ENCODE measurements at places on chromosomes 6 and 20.

- no peak for DNase-seq
Measured at GRCh38 chr6:82989736-82990290, 75.8 kb downstream of the UBE3D start.

DNA sequence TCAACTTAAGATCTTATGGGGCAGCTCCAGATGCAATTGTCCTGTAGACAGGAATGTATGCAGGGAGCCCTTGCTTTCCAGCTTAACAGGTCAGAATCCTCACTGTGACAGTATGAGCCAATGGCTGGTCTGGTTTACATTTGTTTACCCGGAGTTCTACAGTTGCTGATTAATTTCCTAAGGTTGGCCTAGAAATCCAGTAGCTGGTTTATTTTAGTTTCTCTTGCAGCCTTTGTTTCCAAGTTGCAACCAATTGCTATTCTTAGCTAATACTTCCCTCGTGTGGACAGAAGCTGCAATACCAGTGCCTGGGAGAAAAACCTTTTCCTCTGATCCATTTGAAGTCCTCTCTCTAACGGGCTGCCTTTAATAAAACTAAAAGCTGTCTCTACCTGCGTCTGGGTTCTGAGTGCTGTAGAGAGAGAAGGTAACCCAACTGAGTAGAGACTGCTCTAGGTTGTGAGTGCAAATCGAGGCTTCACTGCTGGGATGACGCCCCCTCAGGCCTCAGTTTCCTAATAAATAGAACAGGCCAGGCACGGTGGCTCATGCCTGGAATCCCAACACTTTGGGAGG lies 45.9 kb downstream of the ZNF217 start:
- peak; percentile 62 for DNase-seq

GRCh38 chr20:56347628-56348304 lies 11.0 kb upstream of the FAM210B start:
- no peak for DNase-seq

- peak; percentile 43 for DNase-seq
Measured at GRCh38 chr6:22886650-22887581, 317.6 kb downstream of the HDGFL1 start.

DNA sequence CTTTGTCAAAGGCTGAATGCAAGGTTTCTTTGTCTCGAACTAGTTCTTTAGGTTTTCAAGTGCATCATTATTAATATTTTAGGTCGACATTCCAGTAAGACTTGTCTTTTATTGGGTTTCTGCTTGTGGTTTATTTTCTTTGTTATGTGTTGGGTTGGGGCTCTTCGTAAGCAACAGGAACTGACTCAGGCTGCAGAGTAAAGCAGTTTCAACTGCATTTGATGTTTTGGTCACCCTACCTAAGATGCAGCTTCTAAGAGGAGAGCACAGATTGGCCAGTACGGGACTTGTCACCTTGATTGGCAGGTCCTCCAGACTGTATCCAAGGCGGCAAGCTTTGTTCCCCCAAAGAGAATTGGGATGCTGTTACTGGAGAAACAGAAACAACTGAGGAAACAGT lies 149.5 kb upstream of the SULF2 start:
- no peak for DNase-seq

GRCh38 chr6:99871641-99872040 lies 122.4 kb downstream of the MCHR2 start:
- no peak for DNase-seq

- DNase-seq, result no peak
Measured at GRCh38 chr6:98037571-98037970, 754.6 kb upstream of the MMS22L start.

DNA sequence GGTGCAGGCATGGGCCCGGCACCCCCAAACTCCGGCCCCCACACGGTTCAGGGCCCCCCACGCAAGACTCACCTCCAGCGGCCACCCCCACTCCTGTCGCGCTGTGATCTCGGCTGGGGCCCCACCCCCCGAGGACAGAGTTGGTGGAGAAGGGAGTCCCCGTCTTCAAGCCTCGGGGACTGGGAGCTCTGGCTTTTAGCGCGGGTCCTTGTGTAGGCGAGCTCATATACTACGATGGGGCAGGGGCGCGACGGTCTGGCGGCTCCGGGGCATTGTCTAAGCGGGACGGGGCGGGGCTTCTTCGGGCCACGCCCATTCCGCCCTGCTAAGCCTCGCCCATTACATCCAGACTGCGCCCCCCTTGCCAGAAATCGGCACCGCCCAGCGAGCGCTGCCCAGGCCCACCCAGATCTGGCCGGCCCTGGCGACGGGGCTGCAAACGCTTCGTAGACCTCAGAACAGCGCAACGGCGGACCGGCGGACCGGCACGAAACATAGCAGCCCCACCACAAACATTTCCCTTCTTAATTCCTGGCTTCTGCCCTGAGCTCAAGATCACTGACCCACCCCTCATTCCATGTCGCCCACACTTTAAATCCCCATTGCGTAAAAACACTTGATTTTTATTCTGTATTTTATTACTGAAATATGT lies 1.0 kb upstream of the DDAH2 start:
- DNase-seq, result peak; percentile 93
